GM04504 (cell line): ENCODE measurements at places on chromosomes 1 and 21.

DNA sequence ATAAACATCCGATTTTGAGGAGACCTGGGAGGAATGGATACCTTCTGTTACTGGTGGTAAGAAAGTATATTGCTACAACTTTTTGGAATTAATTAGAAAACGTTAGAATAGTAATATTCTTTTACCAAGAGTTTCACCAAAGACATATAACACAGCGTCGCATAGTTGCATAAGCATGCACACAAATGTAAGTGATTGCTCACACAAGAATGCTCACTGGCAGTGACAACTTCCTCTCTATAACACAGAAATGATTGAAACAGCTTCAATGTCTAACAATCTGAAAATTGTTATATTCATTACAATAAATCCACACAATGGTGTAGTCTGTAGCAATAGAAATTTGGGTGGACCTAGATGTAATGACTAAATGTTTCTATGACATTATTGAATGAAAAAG lies 998.6 kb downstream of the TTLL7 start:
- DNase-seq: no peak

DNA sequence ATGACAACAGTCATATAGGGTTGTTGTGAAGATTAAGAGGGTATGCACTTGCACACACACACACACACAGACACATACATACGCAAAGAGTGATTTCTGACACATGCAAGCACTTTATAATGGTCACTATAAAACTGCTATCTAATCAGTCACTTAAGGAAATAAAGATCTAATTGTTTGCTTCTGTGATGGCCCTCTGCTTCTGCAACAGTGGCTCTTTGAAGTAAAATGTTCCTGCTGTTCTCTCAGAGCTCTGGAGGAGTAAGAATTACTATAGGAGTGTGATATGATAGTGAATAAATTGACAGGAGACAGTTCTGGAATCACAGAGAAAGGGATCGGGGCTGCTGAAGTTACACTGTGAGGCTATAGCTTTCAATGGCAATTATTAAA lies 494.5 kb upstream of the B3GALT2 start:
- DNase-seq: no peak

- DNase-seq: no peak
These were observed 7.9 kb upstream of the ADGRB2 start for GRCh38 chr1:31771891-31772668.

DNA sequence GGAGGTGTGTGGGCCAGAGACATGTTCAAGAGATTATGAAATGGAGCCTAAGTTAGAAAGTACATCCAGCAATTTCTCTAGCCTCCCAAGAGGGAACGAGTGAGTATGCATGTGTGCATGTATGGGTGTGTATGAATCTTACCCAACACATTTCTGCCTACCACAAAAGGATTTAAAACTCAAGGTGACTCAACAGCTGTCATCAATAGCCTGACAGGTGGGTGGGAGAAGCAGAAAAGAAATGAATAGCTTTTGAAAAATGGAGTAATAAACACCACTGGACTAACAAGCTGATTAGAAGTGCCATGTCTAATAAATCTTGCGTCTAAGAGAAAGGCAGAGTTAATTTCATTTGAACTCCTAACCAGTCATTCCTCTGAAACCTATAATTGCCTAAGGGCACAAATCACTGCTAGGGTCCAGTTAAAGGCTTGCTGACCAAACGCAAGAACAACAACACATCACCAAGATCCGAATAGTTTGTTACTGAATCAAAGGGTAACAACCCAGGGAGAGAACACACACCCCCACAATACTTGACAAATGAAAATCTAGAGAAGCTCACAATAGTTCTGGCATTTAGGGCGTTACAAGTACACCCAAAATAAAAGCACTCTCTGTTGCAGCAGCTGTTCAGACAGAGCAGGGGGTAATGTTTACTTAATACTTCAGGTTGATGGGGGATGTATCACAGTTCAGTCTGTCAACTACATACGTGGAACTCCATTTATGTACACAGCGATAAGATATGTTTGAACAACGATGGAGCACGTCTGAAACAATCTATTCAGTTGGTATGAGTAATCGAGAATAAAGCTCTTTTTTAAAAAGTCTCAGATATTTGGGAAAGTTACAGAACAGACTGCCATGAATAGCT lies 1.4 kb downstream of the KIAA0319L start:
- DNase-seq: peak; percentile 30

DNA sequence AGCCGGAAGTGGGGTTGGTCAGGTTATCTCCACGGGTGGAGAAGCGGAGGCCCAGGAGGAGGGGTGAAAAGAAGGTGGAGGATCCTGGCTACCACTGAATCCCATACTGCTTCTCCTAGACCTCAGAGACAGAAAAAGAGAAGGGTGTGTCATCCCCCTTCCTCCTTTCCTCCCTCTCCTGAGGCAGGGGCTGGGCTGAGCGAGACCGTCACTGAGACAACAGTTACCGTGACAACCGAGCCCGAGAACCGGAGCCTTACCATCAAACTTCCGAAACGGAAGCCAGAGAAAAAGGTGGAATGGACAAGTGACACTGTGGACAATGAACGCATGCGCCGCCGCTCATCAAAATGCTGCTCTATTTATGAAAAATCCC lies 42.1 kb upstream of the NBPF3 start:
- no peak for DNase-seq

- no peak for DNase-seq
These were observed 34.7 kb upstream of the LRRC3 start for GRCh38 chr21:44420416-44421205.

GRCh38 chr1:15621975-15622374 lies 4.7 kb downstream of the DDI2 start:
- DNase-seq: no peak

DNA sequence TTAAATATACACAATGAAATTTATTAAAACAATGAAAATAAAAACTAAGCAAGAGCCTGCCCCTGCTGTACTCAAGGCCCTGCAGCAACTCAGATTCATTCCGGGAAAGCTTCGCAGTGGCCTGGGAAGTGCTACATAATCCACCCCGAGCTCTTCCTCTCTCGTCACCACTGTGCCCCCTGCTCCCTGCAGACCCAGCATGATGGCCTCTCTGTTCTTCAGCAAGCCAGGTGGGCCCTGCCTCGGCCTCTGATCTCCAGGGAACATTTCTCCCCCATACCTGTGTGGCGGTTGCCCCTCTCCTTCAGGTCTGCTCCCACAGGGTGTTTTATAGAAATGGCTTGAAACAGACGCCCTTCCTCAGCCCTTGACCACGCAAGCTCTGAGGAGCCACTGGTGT lies 10.6 kb downstream of the RNF187 start:
- no peak for DNase-seq
